HL-60 (cell line): ENCODE measurements at places on chromosomes 3 and 15.
A peak's percentile ranks its signal among the peaks of the same experiment; 100 is the strongest.

DNA sequence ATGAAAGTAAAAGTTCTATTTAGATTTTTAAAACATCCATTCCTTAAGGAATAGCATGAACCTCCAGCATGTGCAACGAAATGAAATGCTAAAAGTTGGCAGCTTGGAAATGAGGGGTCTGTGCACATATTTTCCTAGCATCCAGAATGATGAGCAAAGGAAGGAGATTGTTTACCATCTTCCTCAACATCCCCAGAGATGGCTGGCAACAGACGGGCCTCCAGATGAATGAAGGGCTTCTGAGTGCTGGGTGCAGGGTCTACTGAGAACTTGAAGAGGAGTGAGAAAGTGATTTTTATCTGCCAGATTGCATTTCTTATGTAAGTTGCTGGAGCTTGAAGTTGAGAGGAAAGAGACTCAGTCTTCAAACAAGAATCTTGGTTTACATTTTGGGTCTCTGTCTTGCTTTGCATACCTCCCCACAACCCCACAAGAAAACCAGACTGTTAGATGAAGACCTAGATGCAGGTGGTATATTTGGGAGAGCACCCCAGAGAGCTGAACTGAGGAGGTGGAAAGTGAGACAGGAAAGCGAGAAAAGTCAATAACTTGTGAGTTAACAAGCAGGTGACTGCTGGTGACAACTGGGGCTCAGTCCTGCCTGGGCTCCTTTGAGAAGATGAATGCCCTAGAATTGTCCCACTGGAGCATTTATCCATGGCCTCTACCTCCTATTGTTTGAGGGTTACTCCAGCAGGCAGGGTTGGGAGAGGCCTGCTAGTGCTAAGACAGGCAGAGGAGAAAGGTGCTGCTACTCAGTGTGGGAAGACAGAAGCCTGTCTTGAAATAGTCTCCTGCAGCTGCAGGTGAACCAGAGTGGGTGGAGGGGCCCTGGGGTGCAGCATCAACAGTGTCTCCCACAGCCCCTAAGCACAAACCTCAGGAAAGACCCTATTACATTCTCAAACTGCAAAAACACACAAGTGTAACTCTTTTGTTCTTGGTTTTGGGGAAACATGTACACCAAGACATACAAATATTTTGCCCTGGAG, 10.5 kb upstream of the CCK start:
- no peak for DNase-seq

DNA sequence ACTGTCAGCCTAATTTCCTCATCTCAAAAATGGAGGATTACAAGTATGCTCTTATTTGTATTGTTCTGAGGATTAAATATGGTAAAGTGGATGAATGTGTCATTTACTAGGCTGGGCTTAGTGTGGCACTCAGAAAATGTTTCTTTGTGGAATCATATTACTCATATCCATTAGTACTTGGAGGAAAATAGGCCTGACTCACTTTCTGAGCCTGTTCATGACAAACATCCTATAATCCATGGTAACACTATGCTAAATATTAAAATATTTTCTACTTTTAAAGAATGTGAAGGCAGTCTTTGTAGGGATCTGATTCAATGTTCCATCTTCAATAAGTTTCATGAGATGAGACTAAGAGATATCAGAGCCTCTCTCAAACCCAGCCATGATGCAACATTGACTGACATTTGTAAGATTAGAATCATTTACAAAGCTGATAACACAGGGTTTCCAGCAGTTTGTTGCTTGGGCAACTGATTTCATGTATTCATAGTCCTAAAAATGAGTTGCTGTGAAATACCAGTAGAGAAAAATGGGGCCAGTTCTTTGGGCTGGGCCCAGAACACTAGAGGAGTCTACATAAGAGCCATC, 1048.5 kb downstream of the NTRK3 start:
- DNase-seq = no peak

- DNase-seq = no peak
Observed at GRCh38 chr3:28267984-28268849, 26.8 kb downstream of the CMC1 start.

- peak; percentile 25 for DNase-seq
Observed at GRCh38 chr3:136708333-136708985, 43.7 kb downstream of the STAG1 start.

GRCh38 chr15:47551079-47551478, 166.2 kb upstream of the SEMA6D start:
- no peak for DNase-seq

GRCh38 chr3:113002679-113003078, 11.9 kb downstream of the GTPBP8 start:
- DNase-seq = no peak

DNA sequence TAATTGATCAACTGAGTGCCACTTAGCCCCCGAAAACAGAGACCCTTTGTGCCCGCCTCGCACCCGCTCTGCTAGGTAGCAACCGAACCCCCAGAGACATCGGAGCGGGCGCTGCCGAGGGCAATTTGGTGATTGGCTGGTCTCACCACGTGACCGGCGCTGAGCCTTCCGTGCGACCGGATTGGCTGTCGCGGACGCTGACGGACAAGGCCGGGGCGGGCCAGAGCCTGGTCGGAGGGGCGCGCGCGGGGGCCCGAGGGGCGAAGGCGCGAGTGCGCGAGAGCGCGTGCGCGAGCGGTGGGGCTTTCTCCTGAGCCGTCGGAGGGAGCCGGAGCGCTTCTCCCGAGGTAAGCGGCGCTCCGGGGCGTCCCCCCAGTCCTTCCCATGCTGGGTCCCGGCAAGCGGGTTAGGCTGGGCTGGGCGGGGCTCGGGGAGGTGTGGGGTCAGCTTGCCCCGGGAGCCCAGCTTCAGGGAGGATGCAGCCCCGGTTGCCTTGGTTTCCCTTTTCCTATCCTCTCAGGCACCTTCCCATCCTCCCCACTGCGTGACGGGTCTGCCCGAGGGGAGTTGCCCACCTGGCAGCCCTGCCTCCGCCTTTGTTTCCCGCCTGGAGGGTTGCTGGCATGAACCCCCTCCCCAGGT, at the start of gene TMEM108:
Gene TMEM108, plus strand, starts transcription at position 303 of the 642 bp plus-strand sequence.
- DNase-seq = no peak
